ENCODE measurements at places on chromosomes 7 and 10.

DNA sequence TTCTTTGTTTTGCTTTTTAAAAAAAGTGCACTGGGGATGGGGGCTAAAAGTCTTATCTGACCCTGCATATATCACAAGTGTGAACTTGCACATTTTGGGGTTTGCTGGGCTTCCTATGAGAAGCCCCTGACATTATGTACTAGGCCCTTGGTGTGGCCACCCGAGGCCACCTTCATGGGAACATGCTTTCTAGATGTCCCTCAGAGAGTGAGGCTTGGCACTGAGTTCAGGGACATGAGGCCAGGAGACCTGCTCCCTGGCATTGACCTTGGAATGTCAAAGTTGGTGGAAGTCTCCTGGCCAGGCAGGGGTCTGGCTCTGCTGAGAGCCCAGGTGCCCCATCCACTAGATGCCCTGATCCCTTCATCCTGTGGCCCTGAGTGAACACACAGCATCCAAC is 536.2 kb downstream of the TCERG1L start:
- DNase-seq = no peak

DNA sequence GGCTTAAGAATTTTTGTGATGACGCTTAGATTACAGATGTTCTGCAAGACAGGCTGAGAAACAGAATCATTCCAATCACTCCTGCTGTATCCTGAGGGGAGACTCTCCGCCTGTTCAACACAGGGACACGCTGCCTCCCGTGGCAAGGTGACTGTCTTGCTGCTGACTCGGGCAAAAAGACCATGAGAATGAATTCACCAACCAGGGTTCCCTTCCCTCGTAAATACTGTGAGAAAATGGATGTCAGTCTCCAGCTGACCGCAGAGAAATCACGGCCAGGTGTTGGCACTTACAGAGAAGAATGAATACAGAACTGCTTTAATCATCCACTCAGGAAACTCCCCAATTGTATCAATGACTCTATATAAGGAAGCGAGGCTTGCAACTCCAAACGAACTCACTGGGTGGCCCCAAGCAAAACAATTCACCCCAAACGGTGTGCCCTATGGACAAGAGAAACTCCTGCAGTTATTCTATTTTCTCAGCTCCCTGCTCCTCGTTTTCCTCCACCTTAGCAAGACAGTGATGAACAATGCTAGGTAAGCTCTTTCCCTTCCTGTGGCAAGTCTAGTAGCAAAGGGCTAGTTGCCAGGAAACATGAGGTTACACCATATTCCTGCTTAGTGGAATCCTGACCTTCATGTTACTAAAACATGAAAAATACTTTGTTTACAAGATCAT is 22.8 kb downstream of the GNA12 start:
- DNase-seq = no peak

GRCh38 chr10:20608503-20608902 is 288.6 kb downstream of the NEBL start:
- no peak for DNase-seq

GRCh38 chr7:97576043-97576442 is 155.8 kb upstream of the TAC1 start:
- no peak for DNase-seq

GRCh38 chr7:22821702-22822485 is 755 bp downstream of the TOMM7 start:
- no peak for DNase-seq

DNA sequence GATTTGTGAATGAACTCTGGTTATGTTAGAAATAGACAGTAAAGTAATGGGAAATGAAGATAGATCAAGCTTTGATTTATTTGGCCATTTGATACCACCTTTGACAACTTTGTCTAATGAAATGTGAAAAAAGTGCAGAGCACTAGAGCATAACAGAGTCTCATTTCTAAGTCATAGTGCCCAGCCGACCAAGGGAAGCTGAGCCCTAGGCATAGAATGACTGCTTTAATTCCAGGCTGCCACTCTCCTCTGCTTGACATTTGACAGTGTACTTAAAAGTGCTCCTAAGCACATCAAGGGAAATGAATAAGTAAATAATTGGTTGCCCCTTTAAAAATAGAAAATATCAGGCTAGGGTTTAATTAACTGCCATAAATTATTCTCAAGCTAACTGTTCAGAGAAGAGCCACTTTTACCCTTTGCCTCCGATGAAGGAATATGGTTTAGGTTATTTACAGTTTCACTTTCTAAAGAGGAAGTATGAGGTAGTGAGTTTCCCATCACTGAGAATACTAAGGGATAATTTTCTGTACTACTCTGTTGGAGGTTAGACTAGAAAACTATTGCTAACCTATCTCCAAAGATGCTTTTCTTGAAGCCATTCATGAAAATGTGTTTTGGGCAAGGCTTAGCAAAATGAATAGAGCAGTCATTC is 591.6 kb downstream of the REEP3 start:
- no peak for DNase-seq

- DNase-seq = no peak
Measured at GRCh38 chr7:158282461-158283001, 305.1 kb downstream of the PTPRN2 start.

GRCh38 chr7:69260023-69260422 is 338.3 kb upstream of the AUTS2 start:
- DNase-seq = no peak

GRCh38 chr10:101214446-101215396 is 14.5 kb downstream of the LBX1 start:
- DNase-seq = peak; percentile 66

DNA sequence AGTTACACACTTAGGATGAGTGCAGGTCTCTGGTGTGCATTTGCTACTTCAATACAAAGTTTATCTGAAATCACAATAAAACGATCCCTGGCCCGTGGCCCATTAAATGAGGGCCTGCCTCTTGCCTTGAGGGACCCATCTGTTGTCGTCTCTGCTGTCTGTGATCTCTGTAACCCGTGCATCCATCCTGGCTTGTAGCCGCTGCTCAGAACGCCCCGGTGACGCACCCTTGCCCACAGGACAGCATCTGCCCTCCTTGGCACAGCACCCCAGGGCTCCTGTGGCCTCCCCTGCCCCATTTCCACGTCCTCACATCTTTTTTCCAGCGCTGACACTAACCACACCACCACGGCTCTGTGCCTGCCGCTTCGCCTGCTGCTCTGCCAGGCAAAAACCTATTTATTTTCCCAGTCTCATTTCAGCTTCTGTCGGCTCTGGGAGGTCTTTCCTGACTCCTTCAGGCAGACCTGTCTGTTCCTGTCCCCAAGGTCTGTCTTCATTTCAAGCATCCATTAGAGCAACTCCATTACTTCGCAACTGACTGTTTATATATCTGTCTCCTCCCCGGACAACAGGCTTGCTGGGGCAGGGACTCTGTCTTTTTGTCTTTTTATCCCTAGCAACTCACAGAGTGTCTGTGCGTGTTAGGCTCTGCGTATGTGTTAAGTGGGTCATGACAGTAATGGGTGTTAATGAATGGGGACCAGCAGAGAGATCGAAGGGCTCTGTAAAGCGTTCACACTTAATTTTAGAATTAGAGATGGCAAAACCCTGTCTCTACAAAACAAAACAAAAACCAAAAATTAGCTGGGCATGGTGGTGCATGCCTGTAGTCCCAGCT is 16.4 kb downstream of the CARD11 start:
- DNase-seq = no peak

GRCh38 chr7:35019801-35020200 is 17.5 kb downstream of the DPY19L1 start:
- DNase-seq = no peak

GRCh38 chr7:10662491-10662890 is 311.2 kb upstream of the PHF14 start:
- no peak for DNase-seq

DNA sequence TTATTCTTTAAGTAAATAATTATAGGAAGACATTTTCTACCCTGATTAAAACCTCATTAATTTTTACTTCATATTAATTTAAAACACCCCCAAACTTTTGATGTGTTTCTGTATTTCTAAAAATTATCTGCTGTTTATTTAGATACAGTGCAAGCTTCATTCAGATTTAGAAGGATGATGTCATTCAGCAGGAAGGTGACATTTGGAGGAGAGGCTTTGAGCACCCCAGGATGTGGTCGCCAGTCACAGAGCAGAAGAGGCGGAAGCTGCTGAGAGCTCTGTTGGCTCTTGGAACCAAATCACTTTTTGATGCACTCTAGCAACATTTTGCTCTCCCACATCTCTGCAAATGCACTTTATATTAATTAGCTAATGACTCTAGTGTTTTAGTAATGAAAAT is 233.9 kb upstream of the CACNA2D1 start:
- DNase-seq = peak; percentile 13
